ENCODE measurements at places on chromosomes 5 and 9.
A peak's percentile ranks its signal among the peaks of the same experiment; 100 is the strongest.

DNA sequence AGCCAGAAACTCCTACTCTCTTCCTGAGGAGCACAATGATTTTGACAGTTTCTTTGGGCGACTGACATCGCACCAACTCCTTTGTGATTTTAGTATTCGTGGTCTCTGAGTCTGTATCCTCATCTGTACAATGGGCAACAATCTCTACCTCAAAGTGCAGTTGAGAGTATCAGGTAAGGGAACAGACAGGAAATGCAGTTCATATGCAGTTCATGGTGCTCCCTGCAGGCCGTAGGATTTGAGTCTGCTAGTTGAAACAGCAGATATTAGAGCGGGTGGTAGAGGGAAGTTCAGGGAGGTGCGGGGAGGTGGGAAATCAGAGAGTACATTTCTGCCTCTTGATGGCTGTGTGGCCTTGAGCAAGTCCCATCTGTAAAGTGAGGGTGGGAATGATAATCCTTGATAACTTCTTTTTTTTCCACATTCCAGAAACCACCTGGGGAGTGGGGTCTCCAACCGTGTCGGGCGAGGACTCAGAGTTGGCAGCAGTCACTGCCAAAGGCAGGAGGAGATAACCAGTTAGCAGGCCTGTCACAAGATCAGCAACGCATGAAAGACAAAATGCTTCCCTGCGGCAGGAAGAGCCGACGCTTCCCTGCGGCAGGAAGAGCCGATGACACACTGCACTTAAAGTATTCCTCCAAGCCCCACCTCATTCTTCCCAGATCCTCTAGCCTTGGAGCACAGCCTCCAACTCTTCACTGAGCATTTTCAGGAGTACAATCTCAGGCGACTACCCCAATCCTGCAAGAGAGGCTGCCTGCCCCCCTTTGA, 6.0 kb upstream of the NEK6 start:
- DNase-seq = no peak

GRCh38 chr5:68433923-68434879, 218.6 kb downstream of the PIK3R1 start:
- DNase-seq = peak; percentile 74

GRCh38 chr5:132481596-132482211, 8.9 kb downstream of the IRF1 start:
- no peak for DNase-seq

- DNase-seq = no peak
Measured at GRCh38 chr5:121872856-121873255, 21.2 kb downstream of the FTMT start.

GRCh38 chr5:17878541-17878940, 244.3 kb downstream of the TAF11L14 start:
- DNase-seq = no peak

GRCh38 chr5:121945261-121945660, 16.5 kb upstream of the SRFBP1 start:
- no peak for DNase-seq

- no peak for DNase-seq
Measured at GRCh38 chr9:34089311-34089710, 37.2 kb downstream of the DCAF12 start.

GRCh38 chr5:178991190-178992145, 3.7 kb downstream of the GRM6 start:
- DNase-seq = no peak

GRCh38 chr5:95044096-95044495, 240.8 kb downstream of the MCTP1 start:
- DNase-seq = no peak

Measured in caudate nucleus (tissue), 63 donors.